NCI-H1092 (cell line): ENCODE measurements at places on chromosomes 12 and 14.
A peak's percentile ranks its signal among the peaks of the same experiment; 100 is the strongest.

DNA sequence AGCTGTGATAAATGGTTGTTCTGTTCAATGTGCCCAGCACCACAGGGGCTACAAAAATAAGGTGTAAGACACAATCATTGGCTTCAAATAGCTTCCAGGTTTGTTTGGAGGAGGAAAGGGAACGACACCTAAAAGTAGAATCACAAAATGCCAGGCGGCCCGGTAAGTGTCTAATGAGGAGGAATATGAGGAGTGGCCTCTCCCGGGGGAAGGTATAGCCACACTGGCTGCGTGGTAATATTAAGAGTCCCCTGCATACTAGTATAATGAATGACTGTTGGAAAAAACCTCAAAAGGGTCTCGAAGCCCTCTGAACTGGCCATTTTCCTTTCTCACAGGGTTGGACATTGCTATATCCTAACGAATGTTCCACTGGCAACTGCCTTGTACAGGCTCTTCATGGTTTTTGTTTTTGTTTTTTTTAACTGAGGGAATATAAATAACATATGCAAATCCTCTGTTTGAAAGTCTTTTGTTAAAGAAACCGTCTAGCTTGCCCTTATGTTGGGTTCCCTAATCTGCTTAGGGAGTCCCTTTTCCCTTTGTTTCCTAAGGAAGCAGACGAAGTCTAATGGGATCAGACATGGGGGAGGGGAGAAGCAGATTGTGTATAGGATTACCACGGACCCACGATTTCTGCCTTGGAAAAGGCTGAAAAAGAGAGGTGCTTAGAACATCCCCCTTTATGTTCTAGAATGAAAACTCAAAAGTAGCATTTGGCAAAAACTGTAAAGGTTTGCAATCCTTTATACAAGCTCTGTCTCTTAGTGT lies 4.2 kb downstream of the CCDC60 start:
- no peak for DNase-seq

- no peak for DNase-seq
Measured at GRCh38 chr14:106826833-106827369, 1300.5 kb downstream of the TMEM121 start.

DNA sequence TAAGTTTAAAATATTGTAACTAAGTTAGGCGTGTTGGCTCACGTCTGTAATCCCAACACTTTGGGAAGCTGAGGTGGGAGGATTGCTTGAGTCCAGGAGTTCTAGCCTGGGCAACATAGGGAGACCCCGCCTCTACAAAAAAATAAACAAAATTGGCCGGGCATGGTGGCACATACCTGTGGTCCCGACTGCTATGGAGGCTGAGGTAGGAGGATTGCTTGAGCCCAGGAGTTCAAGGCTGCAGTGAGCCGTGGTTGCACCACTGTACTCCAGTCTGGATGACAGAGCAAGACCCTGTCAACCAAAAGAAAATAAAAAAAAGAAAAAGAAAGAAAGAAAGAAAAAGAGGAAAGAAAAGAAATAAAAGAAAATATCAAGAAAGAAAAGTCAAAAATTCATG lies 72.5 kb downstream of the TSPAN11 start:
- no peak for DNase-seq

DNA sequence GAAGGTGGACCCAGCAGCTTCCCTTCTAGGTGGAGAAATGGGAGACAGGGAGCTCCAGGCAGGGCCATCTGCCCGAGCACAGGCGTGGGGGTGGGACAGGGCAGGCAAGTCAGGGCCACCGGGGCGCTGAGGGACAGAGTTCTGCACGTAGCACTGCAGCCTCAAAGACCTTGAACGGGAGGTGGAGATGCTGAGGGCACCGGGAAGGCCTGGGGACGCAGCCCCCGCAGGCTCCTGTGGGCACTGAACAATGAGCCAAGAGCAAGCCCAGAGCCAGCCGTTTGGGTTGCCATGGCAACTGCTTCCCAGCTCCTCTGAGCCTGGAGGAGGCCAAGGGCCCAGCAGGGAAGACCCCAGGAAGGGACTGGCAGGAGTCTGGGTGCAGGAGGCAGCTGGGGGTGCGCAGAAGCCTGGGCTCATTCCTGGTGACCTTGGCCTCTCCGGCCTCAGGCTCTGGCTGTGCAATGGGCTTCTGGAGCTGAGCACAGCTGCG lies 3.4 kb downstream of the LBHD2 start:
- DNase-seq: no peak

DNA sequence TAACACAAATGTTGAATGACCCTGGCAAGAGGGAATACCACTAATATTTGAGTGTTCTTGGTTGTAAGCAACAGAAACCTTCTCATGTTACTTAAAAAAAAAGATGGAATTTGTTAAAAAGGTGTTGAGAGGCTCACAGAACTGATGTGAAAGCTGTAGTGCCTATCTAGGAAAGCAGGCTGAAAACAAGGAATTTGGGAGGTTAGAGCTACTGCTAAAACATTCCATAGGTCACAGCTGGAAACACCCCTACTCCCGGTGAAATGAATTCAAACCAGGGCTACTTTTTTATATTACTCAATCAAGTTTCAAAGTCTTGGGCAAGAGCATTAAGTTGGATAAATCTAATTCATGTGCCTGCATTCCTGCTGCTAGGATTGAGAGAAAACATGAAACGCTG lies 104.1 kb downstream of the SLC35F4 start:
- no peak for DNase-seq

DNA sequence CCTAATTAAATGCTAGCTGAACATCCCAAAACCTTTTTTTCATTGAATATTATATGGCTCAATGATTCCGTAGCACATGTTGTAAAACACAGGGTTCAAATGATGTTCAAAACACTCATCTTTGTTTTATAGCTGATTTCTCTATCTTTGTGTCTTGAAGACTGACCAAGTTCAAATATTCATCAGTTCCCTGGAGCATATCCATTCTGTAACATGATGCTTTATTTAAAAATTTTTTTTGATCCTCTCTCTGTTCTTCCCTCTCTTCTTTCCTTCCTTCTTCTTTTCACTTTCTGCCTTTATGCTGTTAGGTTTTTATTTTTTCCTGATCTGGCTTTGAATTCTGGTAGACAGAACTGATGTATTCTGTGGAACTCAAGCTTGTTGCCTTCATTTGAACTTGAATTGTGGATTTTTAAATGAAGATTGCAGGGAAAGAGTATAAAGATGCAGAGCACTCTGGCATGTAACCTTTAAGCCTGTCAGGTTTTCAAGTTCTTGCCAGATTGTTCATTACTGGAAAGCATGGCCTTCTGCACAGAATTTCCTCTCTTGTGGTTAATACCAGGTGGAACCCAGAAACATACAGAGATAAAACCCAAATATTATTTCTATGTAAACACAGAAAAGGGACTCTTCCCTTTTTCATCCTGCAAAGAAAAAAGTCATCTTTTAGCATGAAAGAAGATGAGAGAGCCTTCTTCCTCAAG lies 39.5 kb downstream of the PROX2 start:
- no peak for DNase-seq

DNA sequence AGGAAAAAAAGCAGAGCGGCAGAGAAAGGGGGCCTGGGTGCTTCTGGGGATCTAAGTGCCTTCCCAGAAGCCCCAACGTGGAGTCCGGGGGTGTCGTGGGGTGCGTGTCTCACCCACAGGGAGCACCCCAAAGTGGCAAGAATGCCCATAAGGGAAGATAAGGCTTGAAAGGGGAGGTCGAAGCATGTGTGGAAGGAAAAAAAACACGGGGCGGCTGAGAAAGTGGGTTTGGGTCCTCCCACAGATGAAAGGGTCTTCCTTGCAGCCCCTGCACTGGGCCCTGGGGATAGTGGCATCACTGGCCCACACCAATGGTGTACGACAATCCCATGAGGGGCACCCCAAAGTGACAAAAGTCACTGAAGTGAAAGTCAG lies 275.5 kb downstream of the ALG10 start:
- no peak for DNase-seq

DNA sequence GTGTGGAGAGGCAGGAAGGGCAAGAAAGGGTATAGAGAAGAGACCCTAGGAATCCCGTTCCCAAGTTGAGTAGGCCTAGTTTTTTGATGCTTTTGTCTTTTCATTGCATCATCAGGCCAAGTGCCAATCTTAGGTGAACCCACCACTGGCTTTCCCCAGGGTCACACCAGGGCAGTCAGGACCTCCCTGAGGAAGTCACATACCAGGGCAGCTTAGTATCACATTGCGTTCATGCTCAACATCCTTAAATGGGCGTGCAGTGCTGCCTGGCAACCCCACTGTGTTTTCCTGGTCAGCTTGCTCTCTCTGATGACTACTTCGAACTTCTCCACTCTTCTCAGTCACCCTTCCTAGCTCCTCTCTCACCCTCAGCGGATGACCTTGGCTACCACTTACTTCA lies 9.0 kb downstream of the ASIC1 start:
- no peak for DNase-seq

GRCh38 chr14:20001863-20002262 lies at the start of gene OR4Q2:
OR4Q2 (plus strand) TSS chr14:20002163.
- no peak for DNase-seq

DNA sequence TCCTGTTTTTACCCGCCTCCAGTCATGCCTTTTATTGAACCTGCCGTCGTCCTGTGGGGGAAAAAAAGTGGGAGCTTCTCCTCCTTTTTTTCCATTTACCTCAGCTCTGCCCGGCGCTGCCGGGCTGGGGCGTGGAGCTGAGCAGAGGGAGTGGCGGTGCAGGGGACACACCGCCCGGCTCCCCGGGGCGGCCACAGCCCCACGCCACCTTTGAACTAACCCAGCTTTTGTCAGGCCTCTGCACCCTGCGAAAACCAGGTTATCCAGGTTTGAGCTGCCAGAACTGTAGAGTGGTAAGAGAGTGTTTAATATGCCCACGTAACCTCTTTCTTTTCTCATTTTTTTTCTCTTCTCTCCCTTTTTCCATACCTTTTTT lies 161.0 kb upstream of the FKBP4 start:
- no peak for DNase-seq

DNA sequence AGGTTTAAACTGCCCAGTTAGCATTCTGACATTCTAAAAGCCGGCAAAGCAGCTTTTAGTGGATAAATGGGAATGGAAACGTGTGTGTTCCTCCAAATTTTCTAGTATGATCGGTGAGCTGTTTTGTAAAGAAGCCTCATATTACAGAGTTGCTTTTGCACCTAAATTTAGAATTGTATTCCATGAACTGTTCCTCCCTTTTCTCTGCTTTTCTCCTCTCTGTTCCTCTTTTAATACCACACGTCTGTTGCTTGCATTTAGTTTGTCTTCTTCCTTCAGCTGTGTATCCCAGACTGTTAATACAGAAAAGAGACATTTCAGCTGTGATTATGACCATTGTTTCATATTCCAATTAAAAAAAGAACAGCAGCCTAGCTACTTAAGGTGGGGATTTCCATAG lies 10.7 kb downstream of the DYRK2 start:
- no peak for DNase-seq

DNA sequence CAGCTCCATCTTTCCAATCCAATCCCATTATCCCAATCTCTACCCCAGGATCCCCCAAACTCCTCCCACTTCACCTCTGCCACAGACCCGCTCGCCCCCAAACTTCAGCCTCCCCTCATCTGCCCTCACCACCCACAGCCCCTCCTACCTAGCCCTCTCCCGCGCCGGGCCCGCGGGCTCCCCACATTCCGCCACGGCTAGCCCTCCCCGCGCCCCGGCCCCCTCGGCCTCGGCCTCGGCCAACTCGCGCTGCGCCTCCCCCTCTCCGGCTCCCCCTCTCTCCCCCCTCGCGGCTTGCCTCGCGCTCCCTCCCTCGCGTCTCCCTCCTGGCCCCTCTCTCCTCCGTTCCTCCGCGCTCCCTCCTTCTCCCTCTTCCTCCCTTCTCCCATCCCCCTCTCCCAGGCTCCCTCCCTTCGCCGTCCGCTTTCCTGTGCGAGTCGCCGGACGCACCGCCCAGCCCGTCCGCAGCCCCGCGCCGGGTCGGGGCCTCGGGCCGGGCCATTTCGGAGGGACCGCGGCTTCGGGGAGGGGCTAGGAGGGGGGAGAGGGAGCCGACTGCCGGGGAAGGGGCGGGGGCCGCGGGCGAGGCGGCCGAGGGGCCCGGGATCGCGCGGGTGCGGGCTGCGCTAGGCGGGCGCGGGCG lies at the start of gene ATN1:
ATN1 (plus strand) TSS at position 581 of the 643 bp plus-strand sequence. CDS start 6,043 bp downstream, outside the sequence.
- peak; percentile 59 for DNase-seq

DNA sequence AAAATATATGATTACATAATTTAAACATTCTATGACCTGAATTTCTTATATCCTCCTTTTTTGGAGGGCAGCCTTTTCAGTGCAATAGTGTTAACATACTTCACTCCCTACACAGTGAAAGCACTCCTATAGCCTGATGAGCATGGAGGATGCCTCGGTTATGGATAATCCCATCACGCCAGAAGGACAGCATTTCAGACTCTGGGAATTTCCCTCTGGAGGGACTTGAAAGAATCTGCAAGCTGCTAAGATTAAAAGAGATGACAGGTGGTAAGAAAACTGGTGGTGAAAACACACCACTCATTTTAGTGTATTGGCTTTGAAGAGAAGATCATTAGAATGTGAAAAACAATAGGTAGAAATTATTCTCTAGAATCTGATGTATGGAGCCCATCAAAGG lies 99.3 kb upstream of the LMNTD1 start:
- no peak for DNase-seq

DNA sequence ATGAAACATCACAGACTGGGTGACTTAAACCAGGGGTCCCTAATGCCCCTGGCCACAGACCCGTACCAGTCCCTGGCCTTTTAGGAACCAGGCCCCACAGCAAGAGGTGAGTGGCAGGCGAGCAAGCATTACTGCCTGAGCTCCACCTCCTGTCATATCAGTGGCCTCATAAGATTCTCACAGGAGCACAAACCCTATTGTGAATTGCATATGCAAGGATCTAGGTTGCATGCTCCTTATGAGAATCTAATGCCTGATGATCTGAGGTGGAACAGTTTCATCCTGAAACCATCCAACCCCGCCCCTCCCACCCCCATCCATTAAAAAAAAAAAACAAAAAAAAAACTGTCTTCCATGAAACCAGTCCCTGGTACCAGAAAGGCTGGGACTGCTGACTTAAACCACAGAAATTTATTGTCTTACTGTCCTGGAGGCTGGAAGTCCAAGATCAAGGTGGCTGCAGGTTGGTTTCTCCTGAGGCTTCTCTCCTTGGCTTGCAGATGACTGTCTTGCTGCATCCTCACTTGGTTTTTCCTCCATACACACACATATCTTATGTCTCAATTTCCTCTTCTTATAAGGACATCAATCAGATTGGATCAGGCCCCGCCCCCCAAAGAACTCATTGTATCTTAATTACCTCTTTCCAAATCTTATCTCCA lies 235.9 kb downstream of the CHST11 start:
- no peak for DNase-seq

DNA sequence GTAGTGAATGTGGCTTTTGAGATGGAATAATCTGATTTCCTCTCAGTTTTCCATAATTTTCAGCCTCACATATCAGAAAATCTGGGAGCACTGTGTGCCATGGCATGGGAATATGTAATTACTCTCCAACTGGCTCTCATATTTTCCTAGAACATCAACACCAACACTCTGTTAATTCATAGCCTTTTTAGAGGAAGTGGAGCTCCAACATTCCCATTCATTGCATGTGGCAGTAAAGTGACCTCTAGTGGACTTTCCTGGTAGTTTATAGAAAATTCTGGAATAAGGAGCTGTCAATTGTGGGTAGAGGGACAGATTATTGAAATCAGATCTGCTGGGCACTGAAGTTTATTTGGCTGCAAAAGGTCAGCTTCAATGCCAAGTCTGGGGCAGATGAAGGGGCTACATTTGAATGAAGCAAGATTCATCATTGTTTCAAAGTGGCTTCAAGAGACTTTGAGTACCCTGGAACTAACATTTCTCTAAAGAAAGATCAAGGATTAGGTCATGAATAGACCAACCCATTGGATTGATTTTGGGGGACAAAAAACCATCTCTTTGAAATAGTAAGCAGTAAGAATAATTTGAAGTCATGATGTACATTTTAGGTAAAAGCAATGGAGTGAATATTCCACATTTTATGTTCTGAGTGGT lies 23.6 kb upstream of the USP44 start:
- peak; percentile 18 for DNase-seq
